Right cardiac atrium (tissue), 5 donors: ENCODE measurements at places on chromosomes 16 and 17. TPM values are rescaled to one million over a fixed set of nuclear protein-coding genes. Genes with fewer than 3 reads are reported as not detected.

DNA sequence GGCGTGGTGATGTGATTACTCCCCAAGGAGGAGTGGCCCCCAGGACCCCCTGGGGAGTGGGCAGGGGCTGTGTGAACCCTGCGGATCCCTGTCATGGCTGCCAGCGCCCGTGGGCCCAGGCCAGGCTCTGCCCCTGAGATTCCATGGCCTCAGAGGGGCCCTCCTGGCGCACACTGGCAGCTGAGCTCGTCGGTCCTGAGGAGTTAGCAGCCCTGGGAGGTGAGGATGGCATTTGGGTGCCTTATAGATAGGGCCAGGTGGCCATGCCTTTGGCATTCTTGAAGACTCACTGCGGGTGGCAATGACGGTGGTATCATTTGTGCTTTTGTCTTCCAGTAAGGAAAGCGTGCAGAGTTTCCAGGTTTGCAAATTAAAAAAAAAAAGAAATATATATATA is 146.8 kb upstream of the GSE1 start:
- no peak for DNase-seq

DNA sequence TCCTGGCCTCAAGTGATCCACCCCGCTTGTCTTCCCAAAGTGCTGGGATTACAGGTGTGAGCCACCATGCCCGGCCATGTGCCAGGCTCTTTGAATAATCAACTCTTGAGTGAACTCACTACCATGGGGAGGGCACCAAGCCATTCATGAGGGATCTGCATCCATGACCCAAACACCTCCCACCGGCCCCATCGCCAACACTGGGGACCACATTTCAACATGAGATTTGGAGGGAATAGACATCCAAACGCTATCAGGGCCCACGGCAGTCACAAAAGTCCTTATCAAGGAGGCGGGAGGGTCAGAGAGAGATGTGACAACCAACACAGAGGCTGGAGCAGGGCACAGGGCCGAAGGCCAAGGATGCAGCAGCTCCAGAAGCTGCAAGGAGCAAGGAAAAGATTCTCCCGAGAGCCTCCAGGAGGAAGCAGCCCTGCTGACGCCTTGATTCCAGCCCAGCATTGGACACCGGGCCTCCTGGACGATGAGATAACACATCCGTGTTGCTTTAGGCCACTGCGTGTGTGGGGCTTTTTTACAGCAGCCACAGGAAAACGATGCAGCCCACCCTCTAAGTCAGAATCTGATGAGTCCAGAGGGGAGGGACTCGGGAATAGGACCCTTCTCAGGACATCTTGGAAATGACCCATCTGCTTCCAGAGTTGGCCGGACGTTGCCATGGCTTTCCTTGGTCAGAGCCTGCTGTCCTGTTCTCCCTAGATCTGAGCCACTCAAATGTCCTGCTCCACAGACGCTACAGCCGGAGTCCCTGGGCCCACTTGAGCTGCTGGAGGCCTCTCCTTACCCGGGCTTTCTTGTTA is 47.3 kb upstream of the CMIP start:
- DNase-seq = no peak

GRCh38 chr17:48223945-48224344 is 116.4 kb downstream of the SNX11 start:
- no peak for DNase-seq

DNA sequence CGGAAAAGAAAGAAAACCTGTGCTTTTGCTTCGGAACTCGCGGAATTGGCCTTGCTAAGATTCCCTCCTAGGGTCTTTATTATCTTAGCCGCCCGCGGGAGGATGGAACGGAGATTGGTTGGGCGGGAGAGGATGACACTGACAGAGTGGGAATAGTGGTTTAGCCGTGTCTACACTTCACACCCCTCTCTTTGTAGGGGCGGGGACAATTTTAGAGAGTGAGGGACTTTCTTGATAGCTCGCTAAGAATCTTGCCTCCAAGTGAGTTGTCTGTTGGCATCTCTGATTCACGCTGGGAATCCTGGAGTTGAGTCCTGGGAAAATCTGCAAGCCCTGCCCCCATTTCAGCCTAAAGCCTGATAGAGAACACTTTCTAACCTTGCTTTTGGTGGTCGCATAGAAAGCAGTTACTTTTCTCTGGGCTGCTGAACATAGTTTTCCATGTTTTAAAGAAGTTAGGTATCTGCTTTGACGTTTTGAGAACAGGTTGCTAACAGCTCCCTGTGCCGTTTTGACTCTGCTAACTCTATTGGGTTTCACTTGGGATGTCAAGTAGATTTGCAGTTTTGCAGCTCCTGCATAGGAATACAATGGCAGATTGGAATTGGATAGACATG is 697 bp downstream of the NOL11 start:
- no peak for DNase-seq

DNA sequence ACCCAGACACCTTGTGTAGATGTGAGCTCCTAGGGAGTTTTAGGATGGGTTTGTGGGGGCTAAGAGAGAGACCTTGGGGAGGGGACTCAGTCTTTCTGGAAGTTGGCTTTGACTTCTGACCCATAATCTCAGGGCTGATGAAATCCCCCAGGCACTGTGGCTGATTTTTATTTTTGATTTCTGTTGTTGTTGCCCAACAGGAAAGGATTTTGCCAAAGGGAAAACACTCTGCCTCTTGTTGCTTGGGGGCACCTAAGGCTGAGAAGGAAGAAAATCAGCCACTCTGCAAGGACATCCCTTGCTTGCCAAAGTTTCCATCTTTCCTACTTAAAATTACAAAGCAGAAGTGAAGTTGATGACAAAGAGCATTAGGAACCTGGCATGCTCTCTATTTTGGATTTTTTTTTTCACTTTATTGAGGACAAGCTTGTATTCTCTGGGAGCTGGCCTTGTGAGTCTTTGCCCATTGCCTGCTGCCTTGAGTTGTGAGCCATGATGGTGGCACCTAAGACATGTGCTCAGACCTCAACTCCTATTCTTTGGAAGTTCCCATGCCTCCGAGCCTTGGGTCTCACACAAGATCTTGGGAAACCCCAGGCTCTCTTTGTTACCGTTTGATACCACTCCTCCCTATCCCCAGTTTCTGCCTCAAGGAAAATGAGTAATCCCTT is 3.2 kb upstream of the C1QTNF1 start:
- peak; percentile 62 for DNase-seq

DNA sequence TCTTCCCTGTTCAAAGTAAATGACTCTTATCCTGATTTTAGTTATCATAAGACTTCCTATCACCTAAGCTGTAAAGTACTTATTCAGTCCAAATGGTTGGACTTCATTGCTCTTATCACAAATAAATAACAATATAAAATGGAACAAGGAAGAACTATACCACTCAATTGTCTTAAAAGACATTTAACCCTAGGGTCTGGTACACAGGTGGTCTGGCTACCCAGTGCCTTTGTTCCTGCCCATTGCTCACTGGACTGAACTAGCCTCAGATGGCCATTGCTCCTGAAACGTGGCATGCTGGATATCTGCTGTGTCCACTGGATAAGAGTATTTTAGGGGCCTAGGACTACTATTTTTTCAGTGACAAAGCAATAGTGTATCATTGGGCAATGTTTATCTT is 574.3 kb upstream of the CA10 start:
- DNase-seq = no peak

DNA sequence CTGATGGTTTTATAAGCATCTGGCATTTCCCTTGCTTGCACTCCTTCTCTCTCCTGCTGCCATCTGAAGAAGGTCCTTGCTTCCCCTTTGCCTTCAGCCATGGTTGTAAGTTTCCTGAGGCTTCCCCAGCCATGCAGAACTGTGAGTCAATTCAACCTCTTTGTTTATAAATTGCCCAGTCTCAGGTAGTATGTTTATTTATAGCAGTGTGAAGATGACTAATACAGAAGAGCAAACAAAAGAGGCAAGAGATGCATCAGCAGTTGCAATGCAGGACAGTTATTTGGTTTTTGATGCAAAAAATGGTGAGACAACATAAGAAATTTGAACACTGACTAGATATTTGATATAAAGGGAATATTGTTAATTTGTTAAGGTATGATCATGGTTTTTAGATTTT is 16.8 kb downstream of the TMEM100 start:
- no peak for DNase-seq

GRCh38 chr16:66036184-66036583 is 330.3 kb upstream of the CDH5 start:
- DNase-seq = no peak

- no peak for DNase-seq
These were observed 4.0 kb upstream of the CDC6 start for GRCh38 chr17:40283662-40284061.

DNA sequence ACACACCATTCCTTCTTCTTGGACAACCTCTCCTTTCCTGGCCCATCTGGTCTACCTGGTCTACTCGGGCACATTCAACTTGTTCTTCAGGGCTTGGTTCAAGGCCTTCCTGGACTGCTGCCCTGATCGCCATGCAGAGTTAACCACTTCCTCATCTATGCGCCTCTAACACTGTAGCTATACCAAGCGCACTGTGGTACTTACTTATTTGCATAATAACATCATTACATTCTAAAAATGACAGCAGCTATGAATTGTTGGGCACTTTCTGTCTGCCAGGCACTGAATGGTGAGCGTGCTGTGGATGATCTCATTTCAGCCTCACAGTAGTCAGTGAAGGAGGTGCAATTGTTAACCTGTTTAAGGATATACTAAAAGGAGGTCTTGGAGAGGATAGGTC is 66.9 kb upstream of the SDK2 start:
- DNase-seq = no peak

GRCh38 chr17:2423271-2423670 is 22.4 kb upstream of the MNT start:
- DNase-seq = no peak

DNA sequence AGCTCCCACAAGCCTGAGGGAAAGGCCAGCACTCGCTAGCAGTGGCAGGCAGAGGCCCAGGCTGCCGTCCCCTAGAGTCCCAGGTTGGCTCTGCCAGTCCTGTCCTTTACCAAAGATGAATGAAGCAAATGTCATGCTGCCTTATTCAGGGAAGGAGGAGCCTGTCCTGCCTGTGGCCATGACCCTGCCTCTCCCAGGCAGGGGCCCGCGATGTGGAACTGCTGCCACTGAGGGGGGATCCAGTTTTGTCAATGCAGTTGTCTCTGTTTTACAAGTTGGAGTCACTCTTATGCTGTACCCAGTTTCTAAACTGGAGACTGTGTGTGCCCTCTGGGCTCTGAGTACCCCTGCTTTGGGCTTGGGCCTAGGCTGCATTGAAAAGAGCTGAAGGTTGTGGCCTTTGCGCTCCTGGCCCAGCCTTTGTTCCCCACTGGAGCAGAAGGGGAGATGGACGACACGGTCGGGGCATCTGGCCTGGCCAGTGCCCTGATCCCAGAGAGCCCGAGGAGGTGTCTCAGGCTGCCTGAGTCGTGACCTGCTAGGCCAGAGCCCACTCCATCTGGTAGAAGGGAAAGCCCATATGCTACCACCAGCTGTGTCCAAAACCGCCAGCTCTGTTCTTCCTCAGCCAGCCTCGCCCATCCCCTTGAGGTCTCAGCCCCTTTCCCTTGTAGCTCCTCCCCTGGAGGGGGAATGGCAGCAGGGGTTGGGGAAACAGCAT is 5.5 kb downstream of the LIMD2 start:
- DNase-seq = no peak

DNA sequence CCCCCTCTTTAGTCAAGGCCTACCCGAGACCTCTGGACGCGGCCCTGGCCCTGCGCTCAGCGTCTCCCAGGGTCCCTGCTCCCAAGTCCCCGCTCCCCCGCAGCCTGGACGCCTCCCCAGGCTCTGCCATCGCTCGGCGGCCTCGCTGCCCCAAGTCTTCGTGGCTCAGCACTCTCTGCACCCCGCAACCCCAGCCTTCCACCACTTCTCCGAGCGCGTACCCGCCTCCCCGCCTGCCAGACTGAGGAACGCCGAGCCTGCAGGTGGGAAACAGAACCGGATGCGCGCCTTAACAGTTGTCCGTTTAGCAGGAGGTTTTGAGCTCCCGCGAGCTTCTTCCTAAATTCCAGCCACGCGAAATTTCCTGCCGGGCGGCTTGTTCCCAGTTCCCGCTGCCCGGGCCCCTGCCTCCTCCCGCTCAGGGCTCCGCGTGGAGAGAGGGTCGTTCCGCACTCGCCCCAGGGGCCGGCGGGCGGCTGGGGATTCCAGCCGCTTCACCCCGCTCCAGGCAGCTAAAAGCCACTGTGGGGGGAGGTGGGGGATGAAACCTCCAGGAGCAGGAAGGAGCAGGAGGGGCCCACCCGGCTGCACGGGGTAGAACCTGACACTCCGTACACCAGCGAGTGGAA is 87.7 kb downstream of the KCNJ12 start:
- DNase-seq = peak; percentile 54

Gene IL17C
- not detected for total RNA-seq

Gene CDH3
- total RNA-seq = 0.25 TPM

Gene HOXB5
- total RNA-seq = 0.37 TPM

Gene CCL1
- not detected for total RNA-seq

Gene C1QTNF8
- not detected for total RNA-seq

Gene GAS2L2
- total RNA-seq = not detected

Gene FN3K
- 43.2 TPM for total RNA-seq

Gene ACSM5
- 12.5 TPM for total RNA-seq

Gene MYH2
- not detected for total RNA-seq

Gene HSPB9
- total RNA-seq = 0.20 TPM
